Right lung (tissue), 10 donors: ENCODE measurements at places on chromosomes 5 and 9. TPM values are rescaled to one million over a fixed set of nuclear protein-coding genes. Genes with fewer than 3 reads are reported as not detected.
A peak's percentile ranks its signal among the peaks of the same experiment; 100 is the strongest.

MCCC2 gene
- 35.4 TPM for polyA plus RNA-seq

UBLCP1 gene
- polyA plus RNA-seq, result 38.5 TPM

PROB1 gene
- polyA plus RNA-seq, result 0.65 TPM

TTF1 gene
- polyA plus RNA-seq, result 15.0 TPM

OBP2B gene
- not detected for polyA plus RNA-seq

IFNA2 gene
- not detected for polyA plus RNA-seq

SPINK6 gene
- polyA plus RNA-seq, result not detected

TEX48 gene
- not detected for polyA plus RNA-seq

ARHGEF28 gene
- polyA plus RNA-seq, result 11.8 TPM

LCN9 gene
- polyA plus RNA-seq, result not detected

PDZD2 gene
- polyA plus RNA-seq, result 16.5 TPM

EGFLAM gene
- polyA plus RNA-seq, result 12.4 TPM

OTULIN gene
- 18.9 TPM for polyA plus RNA-seq

CERCAM gene
- 64.0 TPM for polyA plus RNA-seq

- no peak for DNase-seq
Observed at GRCh38 chr5:35899800-35900199, 38.6 kb downstream of the CAPSL start.

- no peak for DNase-seq
Observed at GRCh38 chr9:22425551-22425950, 21.1 kb upstream of the DMRTA1 start.

GRCh38 chr9:126856326-126856877 is 4.0 kb upstream of the ZBTB34 start:
- no peak for DNase-seq

DNA sequence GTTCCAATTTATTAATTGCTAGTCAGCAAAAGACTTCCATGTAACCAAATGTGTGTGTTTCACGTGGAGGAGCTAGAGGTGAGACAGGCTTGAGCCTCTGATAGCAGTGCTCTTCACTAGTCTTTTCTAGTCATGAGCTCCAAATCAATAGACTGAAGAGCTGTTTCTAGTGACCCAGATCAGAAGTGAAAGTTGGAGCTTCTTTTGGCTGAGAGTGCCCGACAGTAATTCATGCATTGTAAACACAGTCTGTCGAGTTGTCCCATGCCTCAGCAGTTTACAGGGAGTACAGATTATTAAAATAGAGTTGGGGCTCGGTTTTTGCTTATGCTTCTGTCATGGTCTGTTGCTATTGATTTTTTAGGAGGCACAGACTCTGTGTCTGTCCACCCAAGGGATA is 793.1 kb downstream of the DTWD2 start:
- DNase-seq, result peak; percentile 8

- DNase-seq, result no peak
Observed at GRCh38 chr9:106775960-106776359, 87.0 kb upstream of the ZNF462 start.

DNA sequence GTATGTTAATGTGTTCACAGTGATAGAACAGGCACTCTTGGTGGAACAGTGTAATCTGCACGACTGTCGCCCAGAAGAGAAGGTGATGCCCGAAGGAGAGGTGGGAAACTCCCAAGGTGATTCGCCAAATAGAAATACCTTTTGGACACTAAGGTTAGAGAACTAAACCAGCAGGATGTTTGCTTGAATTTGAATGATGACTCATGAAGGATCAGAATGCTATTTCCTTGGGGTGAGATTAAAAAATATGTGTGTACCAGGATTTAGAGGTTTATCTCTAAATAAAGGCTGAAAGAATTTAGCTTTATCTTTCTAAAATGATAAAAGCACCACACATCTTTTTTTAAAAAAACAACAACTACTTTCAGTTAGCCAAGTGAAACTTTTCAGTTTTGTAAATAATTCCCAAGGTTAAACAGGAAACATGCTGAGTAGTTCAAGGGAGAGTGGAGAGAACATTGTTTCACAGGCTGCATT is 297.4 kb upstream of the TAS2R1 start:
- no peak for DNase-seq

- no peak for DNase-seq
Observed at GRCh38 chr9:109468927-109469326, 29.2 kb downstream of the PTPN3 start.

DNA sequence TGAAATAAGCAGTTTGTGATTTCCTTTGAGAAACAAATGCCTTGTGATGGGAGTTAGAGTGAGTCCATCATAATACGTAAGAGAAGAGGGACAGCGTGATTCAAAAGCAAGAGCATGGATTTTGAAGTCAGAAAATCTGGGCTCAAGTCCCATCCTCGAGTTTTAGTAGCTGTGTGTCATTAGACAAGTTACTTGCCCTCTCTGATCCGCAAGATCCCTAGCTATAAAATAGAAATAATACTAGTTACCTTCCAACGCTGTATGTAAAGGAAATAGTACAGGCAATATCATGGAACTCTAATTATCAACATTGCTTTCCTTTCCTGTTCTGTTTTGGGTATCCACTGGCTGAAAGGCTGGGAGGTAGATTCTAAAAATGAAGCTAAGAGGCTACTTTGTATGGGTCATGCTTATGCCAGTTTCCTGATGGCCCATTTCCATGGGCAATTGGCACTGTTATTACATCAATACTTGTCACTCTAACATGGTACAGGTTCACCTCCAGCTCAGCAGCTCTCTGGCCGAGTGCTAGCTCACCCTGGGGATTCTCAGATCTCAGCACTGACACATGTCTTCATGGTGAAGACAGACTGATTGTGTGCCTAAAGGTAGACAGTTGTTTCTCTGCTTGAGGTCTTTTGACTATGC is 241.7 kb upstream of the KLF4 start:
- no peak for DNase-seq

DNA sequence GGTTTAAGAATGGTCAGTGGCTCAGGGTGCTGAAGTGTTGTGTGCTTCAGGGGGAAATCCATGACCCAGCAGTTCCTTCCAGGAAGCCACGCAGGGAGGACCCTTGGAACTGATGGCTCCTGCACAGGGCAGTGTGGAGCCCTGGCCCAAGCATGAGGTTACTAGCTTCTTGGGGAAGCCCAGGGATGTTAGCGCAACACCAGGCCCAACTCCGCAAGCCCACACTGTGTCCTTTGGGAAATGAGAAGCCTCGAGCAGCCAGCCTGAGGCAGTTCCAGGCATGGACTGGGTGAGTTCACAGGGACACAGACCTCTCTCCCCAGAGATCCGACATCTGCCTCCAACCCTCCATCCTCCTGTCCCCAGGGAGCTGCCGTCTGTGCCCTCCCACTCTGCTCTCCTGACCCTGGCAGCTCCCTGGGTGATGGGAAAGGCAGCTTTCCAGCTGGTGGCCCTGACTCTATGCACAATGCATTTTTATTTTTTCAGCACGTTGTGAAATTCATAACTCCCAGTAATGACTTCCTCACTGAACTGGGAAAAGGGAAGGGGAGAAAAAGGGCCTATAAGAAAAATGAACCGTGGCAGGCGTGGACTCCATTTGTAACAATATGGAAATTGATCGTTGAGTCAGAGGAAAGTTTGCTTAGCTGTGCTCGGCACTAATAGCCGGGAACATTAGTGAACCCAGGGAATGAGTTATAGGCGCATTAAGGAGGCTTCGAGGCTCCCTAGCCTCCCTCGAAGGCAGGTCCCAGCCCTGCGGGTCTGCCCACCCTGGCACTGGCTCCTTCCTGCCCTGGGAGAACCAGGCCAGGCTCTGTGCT is 34.1 kb downstream of the LMX1B start:
- no peak for DNase-seq

DNA sequence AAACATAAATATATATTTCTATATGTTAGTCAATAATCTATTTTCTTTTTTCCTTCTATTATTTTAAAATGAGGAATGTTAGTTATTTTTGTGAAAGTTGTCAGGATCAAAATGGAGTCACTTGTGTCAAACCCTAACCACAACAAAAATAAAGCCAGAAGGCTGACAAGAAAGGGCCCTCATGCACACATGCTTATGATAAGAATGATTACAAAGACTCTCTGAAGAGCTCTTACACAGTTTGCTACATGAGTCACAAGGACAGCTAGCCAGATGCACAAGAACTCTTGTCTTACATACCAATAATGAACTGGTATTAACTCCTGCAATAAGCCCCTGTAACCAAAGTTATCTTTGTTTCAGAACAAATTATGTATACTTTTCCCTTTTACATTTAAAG is 64.7 kb downstream of the GGTA1 start:
- DNase-seq, result no peak

- no peak for DNase-seq
Observed at GRCh38 chr5:154734370-154735248, 20.6 kb upstream of the LARP1 start.

GRCh38 chr5:95842854-95843544 is 20.5 kb upstream of the GLRX start:
- no peak for DNase-seq

GRCh38 chr5:142597546-142598337 is 88.1 kb downstream of the FGF1 start:
- DNase-seq, result no peak

GRCh38 chr5:94057217-94057616 is 315.8 kb upstream of the POU5F2 start:
- DNase-seq, result no peak

- DNase-seq, result no peak
Observed at GRCh38 chr9:107483666-107484065, 5.9 kb downstream of the KLF4 start.

GRCh38 chr9:93698140-93698908 is 121.9 kb downstream of the PHF2 start:
- DNase-seq, result no peak

- no peak for DNase-seq
Observed at GRCh38 chr9:108103046-108103693, 613.6 kb upstream of the KLF4 start.

- DNase-seq, result no peak
Observed at GRCh38 chr5:14240359-14240758, 97.2 kb downstream of the TRIO start.

GRCh38 chr5:106880656-106881055 is 790.1 kb downstream of the EFNA5 start:
- DNase-seq, result no peak

- DNase-seq, result peak; percentile 62
Observed at GRCh38 chr5:61933787-61934626, 372.0 kb upstream of the KIF2A start.

DNA sequence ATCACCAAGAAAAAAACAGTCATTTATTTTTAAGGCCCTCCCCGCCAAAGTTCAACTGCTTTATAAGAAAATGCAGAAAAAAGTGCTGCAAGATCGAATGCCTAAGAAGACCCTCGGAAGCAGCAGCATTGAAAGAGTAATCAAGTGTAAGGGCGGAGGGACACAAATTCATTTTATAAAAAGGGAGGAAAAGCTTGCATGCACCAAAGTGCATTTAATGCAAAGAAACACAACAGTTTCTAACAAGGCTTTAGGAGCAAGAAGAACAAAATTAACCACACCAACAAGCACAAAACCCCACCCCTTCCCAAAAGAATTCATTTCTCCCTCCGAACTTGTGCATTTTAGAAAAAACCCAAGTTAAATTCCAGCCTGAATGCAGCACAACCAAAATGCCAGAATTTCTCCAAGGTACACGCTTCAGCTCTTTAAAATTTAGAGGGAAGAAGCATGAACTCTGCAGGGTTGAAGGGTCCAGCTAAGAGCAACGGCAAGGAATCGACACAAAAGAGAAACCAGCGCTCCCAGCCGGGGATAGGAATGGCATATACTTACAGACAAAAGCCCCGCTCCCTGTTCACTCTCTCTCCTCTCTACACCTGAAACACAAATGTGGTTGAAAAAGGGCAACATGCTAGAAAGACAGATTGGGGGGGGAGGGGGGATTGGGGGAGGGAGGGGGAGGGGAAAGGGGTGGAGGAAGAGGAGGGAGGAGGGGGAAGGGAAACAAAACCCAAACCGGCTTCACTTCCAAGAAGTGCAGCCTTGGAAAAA is at the start of gene NREP:
Gene NREP, minus strand, starts transcription at position 614 of the 774 bp plus-strand sequence. CDS start 1,422 bp downstream, outside the sequence.
- no peak for DNase-seq

GRCh38 chr9:38278457-38278856 is 114.0 kb upstream of the ALDH1B1 start:
- no peak for DNase-seq

DNA sequence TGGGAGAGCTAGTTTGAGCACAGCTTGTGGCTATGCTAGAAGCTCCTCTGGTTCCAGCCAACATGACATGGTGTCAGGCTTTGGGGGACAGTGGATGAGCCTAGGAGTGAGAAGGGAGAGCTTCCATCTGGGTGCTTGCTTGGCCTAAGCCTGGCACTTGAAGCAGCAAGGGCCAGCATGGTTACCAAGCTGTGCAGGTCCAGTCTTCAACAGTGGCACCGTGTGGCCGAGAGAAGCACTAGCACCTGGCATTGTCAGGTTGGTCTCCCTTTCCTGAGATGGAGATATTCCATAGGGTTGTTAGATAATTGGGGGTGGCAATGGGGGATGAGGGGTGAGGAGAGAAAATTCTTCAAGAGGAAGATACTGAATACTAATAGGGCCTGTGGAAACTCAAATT is 261.9 kb downstream of the PBX3 start:
- no peak for DNase-seq

DNA sequence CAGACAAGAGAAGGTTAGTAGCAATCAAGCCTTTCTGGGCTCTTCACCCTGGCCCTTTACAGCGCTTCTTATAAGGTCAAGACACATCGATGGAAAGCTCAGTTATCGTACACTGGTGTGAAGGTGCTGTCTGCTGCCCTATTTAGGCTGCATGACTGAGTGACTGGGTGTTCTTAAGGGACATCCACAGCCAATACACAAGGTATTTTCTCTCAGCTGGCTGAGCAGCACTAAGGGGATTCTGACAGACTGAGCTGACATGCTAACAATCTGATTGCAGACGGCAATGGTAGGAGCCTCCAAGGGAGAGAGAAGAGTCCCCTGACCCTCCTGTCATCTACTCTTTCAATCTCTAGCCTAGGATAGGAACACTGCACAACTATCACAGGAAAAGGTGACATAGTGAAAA is 577.9 kb downstream of the ISL1 start:
- DNase-seq, result no peak

- no peak for DNase-seq
Observed at GRCh38 chr9:74493512-74493911, 3.6 kb upstream of the RORB start.

GRCh38 chr9:123251324-123251723 is 17.1 kb downstream of the STRBP start:
- DNase-seq, result no peak

DNA sequence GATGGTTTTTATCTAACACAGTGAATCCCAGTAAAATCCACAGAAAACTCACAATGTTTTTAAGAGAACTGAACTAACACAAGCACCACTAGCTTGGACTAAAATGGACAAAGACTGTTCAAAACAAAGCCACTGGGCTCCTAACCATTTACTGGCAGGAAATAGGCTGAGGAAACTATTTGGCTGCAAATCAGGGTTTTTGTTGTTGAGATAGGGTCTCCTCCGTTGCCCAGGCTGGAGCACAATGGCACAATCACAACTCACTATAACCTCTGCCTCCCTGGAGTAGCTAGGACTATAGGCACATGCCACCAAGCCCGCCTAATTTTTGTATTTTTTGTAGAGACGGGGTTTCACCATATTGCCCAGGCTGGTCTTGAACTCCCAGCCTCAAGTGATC is 99.7 kb downstream of the THBS4 start:
- no peak for DNase-seq

- DNase-seq, result no peak
Observed at GRCh38 chr5:30928956-30929355, 264.5 kb upstream of the CDH6 start.

- DNase-seq, result no peak
Observed at GRCh38 chr9:127233550-127233949, 31.0 kb upstream of the GARNL3 start.

- DNase-seq, result no peak
Observed at GRCh38 chr9:109310486-109310901, 10.4 kb downstream of the EPB41L4B start.
